ENCODE measurements at places on chromosomes 6 and 20. TPM values are rescaled to one million over a fixed set of nuclear protein-coding genes. Genes with fewer than 3 reads are reported as not detected.

Gene RGS17
- not detected for total RNA-seq

Gene C6orf15
- total RNA-seq, result not detected

Gene ECI2
- total RNA-seq, result 35.5 TPM

Gene PSMB8
- 389 TPM for total RNA-seq

Gene CENPW
- total RNA-seq, result 54.3 TPM

Gene FOXS1
- total RNA-seq, result not detected

Gene BPIFB1
- not detected for total RNA-seq

Gene EFCAB8
- 0.25 TPM for total RNA-seq

GRCh38 chr6:9978480-9978879 lies 436.4 kb downstream of the TFAP2A start:
- DNase-seq, result no peak

- no peak for DNase-seq
These were observed 255.6 kb downstream of the KHDC1L start for GRCh38 chr6:72969666-72970065.

- no peak for DNase-seq
These were observed 258.9 kb upstream of the TCF21 start for GRCh38 chr6:133629970-133630369.

GRCh38 chr6:133055441-133055966 lies 185.7 kb upstream of the EYA4 start:
- no peak for DNase-seq

GRCh38 chr6:107418118-107418517 lies 41.2 kb downstream of the PDSS2 start:
- no peak for DNase-seq

- no peak for DNase-seq
These were observed 1.1 kb downstream of the HFE start for GRCh38 chr6:26088344-26088743.

DNA sequence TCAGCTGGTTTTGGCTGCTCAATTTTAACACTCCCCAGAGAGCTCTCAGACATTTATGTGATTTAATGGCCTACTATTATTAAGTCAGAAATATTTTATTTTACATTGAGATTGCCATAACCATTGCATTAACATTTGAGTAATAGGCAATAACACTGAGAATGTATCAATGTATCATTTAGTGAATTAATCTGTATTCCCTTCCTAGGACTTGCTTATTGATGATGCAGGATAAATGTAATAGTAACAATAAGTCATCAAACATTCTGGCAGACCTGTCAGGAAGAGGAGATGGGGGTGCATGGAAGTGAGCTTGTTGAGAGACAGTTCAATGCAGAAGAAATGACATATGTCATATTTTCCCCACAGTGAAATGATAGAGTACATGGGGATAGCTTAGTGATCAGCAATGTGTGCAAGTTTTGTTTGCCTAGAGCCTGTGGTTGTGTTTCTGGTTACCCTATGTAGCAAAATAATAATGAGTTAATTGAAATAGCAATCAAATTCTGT lies 458.9 kb downstream of the EYS start:
- no peak for DNase-seq

DNA sequence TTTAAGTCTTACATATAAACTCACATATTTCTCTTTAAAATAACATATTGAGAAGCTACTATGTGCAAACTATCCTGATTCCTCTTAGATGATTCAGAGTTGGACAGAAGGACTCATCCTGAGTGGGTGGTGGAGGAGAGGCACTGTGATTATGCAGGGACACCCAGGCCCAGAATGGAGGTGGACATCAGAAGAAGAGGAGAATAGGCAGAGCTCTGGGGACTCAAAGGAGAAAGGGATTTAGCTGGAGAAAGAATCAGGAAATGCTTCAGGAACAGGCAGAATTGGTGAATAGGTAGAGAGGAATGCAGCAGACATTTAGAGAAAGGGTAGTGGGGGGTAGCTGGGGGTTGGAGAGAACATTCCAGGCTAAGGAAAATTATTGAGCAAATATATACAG lies 17.4 kb downstream of the RCAN2 start:
- DNase-seq, result no peak

DNA sequence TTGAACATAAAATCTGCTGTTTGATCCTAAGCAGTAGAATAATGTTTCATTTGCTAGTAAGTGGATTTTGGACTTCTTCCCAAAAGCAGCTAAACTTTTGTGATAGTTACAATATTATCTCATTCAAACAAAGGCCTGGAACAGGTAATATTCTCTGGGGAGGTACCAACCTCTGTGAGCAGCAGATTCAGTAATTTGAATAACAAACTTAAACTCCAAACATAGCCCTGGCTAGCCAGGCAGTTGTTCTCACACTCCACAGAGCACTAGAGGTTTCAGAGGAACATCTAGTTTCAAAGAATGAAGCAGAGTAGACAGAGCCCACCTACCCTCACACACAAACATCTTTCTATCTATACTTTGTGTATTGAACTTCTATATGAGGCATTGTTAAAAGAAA lies 40.9 kb downstream of the LGSN start:
- no peak for DNase-seq

- DNase-seq, result no peak
These were observed 211.4 kb downstream of the FUT9 start for GRCh38 chr6:96227135-96227534.

DNA sequence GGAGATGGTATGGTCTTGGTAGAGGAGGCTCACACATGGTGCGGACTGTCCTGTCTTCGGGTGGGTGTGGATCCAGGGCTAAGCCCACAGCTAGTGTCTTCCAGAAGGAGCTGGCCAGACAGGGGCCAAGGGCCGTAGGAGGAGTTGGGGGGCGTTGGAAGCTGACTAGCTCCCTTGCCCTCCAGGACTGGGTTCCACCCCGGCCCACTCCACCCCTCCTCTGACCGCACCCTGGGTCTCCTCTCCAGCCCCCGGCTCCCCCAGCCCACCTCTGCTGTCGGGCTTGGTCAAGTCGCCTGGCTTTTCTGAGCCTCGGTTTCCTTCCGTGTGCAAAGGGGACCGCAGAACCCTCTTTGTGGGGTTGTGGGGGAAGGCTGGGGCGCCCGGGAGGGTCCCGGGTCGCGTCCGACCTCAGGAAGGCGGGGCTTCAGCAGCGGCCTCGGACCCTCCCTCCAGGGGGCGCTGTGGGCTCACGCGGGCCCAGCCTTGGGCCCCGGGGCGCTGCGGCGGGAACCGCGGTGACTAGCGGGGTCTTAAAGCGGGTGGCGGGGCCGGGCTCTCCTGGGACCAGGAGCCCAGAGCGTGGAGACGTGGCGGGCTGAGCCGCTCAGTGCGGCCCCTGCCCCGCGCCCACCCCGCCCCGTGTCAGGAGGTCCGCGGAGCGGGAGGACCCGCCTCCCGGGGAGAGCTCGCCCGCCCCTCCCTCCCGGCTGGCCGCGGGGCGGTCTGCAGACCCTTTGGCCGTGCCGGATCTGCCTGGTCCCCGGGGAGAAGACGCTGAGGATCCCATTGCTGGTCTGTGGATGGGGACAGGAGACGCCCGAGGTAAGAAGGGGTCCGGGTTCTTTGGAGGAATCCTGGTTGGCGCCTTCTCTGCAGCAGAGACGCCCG lies 5.4 kb downstream of the NPBWR2 start:
- peak; percentile 64 for DNase-seq

DNA sequence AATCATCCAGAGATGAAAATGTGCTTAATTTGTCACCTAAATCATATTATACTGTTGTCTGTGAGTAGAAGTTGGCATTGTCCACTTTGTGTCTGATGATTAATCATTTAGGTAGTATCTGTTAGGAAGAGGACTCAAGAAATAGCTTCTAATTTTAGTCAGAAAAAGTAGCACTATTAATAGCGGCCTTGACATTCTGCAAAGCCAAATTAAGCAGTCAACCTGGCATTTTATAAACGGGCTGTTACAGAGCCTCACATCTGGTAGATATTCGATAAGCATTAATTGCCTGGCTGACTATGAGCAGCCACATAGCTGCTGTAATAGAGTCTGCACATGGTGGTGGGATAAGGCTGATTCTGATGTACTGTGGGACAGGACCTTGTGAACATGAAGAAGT lies 99.5 kb downstream of the KLHL32 start:
- no peak for DNase-seq

GRCh38 chr6:105179244-105180065 lies at the start of gene POPDC3:
Gene POPDC3, minus strand, starts transcription at chr6:105180014. Its CDS starts 18,105 bp downstream, at chr6:105161909.
- no peak for DNase-seq

GRCh38 chr6:143721642-143722041 lies 43.9 kb downstream of the PHACTR2 start:
- no peak for DNase-seq

- no peak for DNase-seq
These were observed 10.1 kb downstream of the SMIM28 start for GRCh38 chr6:138387577-138388368.

- DNase-seq, result no peak
These were observed 167.9 kb downstream of the PREX1 start for GRCh38 chr20:48659858-48660257.

- no peak for DNase-seq
These were observed 103.2 kb upstream of the TNFAIP3 start for GRCh38 chr6:137763886-137764285.

- no peak for DNase-seq
These were observed 47.7 kb downstream of the STAU1 start for GRCh38 chr20:49140411-49140810.

DNA sequence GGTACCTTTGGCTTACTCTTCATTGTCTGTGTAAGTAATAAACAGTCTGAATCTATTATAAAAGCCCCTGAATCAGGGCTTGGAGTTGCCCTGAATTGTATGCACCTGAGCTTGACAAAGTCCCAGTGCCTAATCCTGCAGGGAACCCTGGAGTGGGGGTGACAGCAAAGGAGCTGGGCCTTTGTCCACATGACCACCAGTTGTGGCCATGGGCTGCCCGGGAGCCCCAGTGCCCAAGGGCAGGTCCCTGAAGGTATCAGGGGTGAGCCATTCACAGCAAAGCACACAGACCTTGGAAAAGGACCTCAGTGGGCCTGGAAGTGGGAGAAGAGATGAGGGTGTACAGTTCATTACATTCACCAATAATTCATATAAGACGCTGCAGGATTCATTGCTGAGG lies 94.2 kb downstream of the BANF2 start:
- DNase-seq, result no peak

- no peak for DNase-seq
These were observed 136.3 kb upstream of the NEDD9 start for GRCh38 chr6:11368760-11369159.

GRCh38 chr20:31543966-31544598 lies 29.8 kb downstream of the HM13 start:
- DNase-seq, result no peak

GRCh38 chr6:13557841-13558240 lies 16.6 kb upstream of the SIRT5 start:
- DNase-seq, result no peak

DNA sequence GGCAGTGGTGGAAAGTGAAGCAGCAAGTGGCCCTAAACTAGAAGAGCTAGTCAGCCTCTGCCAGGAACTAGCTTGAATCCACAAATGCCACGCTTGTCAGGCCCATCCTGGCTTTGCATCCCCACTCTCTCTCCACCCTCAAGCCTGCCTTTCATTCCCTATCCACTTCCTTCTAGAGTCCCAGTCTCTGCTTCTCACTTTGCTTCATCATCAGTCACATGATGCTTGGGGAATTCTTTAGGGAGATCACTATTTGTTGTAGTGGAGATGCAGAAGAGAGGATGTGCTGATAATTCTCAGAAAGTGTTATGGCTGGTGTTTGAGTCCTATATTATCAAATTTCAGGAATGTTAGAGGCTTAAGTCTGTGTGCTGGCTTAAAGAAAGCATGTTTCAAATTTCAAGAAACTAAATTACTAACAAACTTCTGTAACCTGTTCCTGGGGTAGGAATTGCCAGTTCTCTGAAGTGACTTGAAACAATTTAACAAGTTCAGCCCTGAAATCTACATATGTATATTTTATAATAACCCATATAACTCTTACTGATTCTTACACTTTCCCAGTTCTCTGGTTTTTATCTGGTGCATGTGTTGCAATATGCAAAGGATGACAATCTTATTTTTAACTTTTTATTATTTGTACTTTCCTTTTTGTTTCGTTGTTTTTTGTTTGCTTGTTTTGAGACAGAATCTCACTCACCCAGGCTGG lies 7.5 kb downstream of the TRIM39 start:
- no peak for DNase-seq

DNA sequence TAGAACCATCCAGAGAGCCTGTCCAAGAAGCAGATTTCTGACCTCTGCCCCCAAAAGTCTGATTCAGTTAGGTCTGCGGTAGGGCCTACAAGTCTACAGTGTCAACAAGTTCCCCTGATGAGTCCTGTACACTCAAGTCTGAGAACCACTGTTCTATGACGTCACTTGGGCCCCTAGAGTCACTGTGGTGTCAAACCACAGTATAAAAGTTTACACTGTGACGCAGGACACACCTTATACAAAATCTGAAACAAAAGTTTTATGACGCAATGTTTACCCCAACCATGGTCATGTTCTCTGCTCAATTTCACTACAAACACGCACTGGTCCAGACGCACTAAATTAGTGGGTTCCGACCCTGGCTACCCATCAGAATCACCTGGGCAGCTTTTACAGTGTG lies 17.9 kb downstream of the SLA2 start:
- no peak for DNase-seq

DNA sequence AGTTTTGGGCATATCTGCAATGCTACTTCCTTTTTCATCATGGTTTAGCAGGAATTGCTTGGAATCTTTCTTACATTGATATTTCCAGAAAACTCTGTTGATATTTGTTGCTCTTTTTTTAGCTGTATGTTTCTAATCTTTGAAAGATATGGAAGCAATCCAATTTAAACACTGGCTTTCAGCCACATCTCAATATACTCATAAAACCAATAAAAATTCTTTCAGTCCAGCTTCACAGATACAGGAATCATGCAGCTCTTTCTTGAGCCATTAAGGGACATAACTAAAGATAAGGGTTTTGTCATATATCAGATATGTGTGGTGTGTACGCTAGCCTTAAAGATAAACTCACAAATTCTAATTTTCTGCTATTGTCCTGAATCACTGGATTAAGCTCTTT lies 47.4 kb downstream of the PKIB start:
- DNase-seq, result no peak

DNA sequence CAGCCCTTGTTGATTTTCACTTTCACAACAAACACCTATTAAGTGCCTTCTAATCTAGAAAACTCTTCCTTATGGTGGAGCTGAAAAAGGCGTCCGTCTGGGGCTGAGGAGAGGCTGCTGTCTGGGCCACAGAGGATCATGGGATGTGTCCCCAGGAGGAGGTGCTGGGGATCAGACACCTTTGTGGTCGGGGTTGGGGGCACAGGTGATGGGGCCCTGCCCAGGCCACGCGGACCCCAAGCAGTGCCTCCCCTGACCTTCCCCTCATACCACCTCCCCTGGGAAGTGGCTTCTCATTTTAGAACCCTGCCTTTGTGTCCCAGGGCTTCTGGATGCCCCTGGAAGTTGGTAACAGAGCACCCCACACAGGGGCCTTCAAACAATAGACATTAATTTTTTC lies 41.1 kb downstream of the SUN5 start:
- DNase-seq, result peak; percentile 12

- DNase-seq, result no peak
These were observed 25.8 kb downstream of the CDKAL1 start for GRCh38 chr6:20559924-20560551.

DNA sequence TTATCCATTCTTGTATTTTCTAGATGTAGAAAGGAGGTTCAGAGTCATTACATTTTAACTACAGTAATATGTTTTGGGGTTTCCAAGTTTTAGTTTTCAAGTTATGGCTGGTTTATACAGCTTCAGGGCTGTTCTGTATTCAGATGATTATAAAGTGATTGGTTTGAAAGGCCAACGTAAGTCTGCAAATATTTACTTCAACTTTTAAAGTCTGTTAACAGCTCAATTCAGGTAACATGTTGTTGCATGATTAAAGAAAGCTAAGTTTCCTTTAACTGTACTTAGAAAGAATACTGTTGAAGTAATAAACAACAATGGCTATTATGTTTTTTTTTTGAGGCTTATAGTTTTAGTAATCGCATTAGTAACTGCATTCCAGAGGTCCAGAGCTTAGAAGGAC lies 22.8 kb upstream of the GCLC start:
- no peak for DNase-seq
